HFF-Myc (cell line): ENCODE measurements at places on chromosomes 6 and 20.

- DNase-seq: no peak
These were observed 26.1 kb upstream of the RIPPLY2 start for GRCh38 chr6:83827050-83827449.

DNA sequence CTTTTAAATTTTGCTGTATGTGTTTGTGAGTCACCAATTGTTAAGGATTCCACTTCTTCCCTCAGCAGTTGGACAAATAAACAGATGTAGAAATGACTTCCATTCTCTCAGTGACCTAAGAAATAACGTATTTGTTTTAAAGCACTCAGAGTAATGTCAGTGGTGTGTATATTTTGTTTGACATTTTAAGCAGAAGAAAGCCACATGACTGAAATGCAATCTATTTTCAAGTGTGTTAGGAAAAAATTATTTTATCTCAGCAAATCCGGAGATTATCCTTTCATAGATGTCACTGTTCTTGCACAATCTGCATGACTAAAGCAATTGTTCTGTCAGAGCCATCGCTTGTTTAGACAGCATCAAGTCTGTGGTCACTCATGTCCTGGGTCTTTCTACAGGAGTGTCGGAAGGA is 77.1 kb downstream of the JAG1 start:
- no peak for DNase-seq

GRCh38 chr20:982754-983153 is 19.4 kb downstream of the RSPO4 start:
- no peak for DNase-seq

DNA sequence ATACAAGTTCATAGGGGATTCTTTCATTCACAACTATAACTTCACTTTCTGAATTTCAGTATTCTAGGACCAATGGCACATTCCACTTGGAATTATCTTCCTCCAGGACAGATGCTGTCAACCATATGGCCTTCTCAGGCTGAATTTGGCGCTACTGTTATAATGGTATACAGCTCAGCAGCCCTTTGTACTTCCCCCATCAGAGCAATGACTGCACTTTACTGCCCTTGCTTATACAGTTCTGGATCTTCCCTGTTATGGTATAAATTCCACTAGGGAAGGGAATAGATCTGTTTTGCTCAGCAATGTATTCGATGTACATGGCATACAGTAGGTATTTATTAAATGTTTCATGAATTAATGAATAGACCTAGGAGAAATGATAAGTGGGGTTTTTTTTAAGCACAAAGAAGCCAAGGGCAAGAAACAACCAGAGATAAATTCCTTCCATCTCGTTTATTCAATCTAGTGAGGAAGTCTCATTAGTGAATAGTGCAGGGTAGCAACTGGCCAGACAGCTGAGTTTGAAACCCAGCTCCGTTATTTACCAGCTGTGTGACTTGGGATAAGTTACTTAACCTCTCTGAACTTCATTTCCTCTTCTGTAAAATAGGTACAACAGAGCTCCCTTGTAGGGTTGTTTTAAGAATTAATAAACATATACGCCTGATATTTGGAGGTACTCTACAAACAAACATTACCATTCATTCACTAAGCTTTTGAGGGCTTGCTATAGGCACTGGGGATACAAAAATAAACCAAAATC is 97.1 kb upstream of the PRDM1 start:
- DNase-seq: no peak

GRCh38 chr20:61901392-61902220 is 164.1 kb downstream of the TAF4 start:
- DNase-seq: no peak

DNA sequence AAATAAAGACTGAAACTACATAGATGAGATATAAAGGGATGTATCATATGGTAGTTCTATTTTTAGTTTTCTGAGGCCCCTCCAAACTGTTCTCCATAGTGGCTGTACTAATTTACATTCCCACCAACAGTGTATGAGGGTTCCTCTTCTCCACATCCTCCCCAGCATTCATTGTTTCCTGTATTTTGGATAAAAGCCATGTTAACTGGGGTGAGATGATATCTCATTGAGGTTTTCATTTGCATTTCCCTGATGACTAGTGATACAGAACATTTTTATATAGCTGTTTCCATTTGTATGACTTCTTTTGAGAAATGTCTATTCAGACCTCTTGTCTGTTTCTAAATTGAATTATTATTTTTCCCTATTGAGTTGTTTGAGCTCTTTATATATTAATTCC is 229.3 kb downstream of the RFPL4B start:
- DNase-seq: no peak

DNA sequence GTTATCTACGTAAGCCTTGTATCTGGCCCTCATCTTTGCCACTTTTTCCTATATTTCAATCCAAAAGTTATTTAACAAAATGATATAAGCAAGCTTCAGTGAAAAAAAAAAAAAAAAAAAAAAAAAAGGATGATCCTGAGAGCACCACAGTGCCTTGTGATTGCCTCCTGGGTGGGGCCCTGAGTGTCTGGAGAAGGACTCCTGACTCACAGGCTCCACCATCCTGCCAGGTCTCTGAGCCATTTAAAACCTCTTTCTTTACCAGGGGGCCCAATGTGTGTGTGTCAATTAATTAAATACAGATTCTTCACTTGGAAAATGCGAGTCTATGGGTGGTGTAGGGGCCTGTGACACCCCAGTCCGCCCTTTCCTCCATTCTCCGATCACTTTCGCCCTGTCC is 105.2 kb downstream of the SMOC2 start:
- DNase-seq: no peak

DNA sequence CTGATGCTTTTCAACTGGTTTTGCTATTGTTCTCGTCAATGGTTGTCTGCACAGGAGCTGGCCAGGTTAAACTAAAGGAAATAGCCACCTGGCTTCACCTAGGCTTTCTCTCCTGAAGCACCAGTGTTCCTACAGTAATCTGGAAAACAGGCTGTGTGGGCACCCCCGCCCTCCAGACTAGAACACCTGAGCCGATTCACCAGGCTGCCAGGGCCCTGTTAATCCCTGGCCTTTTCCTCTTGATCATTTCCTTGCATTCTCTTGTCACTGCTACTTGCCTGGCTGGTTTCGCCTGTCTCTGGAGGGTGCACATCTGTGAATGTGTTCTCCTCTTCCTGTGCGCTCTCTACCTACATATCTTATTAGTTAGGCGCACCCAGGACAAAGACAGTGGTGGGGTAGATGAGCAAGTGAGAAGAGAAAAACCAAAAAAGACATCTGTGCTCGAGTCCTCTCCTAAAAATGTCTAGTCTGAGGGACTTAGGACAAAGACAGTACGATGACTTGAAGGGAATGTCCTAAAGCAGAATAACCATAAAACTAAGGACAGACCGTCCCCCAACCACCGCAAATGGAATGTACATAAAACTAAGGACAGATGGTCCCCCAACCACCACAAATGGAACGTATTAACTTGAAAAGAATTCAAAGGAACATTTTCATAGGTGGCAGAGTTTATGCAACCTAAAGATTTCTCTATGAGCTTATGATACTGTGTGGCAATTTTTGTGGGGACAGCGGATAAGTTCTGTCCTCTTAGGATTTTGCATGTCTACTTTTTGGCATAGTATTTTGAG is 45.9 kb upstream of the EMILIN3 start:
- DNase-seq: no peak

DNA sequence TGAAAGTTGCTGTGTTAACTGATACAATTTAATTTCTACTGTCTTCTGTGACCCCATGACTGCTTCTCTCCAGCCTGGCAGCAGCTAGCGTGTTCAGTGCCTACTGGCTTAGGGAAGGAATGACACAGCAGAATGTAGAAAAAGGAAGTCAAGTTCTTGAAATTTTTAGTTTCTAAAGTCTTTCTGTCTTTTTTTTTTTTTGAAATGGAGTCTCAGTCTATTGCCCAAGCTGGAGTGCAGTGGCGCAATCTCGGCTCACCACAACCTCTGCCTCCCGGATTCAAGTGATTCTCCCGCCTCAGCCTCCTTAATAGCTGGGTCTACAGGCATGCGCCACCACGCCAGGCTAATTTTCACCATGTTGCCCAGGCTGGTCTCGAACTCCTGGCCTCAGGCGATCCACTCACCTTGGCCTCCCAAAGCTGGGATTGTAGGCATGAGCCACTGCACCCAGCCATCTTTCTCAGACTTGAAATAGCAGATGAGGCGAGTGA is 39.3 kb downstream of the PCNA start:
- DNase-seq: no peak

DNA sequence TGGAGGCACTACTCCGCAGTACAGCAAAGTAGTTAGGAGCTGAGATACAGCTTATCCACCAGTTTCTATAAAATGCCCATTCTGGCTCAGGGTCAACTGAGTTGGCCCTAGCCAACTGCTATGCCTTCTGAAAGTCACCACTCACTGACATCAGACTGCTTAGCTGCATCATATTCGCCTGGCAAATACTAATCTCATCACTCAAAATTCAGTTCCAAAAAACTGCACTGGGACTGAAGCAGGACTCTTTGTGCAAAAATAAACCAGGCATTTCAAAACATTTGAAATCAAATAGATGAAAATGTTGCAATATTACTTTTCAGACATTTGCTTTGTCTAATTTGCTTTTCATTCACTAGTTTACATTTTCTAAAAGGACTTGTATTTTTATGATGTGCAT is 230.0 kb downstream of the ALDH8A1 start:
- no peak for DNase-seq

DNA sequence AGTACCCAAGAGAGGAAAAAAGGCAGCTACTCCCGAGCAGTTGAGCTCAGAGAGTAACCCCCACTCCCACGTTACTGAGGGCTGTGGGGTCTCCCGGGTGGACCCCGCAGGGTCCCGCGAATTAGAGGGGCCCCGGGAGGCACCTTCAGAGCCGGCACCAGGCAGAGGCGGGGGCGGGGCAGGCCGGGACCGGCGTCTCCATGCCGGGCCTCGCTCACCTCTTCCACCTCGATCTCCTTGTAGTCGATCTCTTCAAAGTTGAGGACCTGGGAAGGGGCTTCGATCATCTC is 381 bp downstream of the MAP3K7 start:
- DNase-seq: no peak

DNA sequence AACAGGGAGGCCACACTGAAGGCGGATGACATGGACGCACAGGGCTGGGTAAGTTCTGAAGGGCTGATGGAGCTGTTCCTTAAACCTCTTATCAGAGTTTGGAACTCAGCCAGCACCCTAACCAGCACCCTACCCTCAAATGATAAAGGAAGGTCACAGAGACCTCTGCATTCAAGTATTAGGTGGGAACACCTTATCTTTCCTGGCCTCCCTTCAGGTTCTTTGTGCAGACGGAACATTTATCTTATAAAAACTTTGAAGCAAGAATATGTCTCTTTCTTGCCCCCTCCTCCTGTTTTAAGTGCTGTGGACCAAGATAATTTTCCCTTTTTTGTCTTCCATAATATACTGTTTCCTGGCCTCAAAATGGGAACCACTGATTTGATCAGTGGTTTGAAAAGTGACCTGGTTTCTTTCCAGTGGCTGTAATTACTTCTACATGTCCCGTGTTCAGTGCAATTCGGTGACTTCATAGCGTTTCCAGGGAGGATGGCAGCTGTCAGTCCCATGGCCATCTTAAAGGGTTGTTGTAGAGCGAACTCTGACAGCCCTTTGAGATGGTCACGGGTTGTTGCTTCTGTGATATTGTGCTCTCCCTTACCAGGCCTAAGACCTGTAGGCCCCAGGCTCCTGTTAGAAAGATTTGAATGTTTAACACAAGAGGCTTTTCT is 213.2 kb upstream of the MYLIP start:
- DNase-seq: no peak

- DNase-seq: no peak
These were observed 3.3 kb upstream of the PACSIN1 start for GRCh38 chr6:34462551-34462971.

DNA sequence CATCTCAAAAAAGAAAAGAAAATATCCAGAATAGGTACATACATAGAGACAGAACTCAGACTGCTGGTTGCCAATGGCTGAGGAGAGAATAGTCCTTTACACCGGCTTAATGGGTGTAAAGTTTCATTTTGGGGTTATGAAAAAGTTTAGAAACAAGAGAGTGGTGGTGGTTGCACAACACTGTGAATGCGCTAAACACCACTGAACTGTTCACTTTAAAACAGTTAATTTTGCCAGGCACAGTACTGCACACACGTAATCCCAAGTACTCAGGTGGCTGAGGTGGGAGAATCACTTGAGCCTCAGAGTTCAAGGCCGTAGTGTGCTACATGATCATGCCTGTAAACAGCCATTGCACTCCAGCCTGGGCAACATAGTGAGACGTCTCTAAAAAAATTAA is 7.6 kb downstream of the ILRUN start:
- no peak for DNase-seq

DNA sequence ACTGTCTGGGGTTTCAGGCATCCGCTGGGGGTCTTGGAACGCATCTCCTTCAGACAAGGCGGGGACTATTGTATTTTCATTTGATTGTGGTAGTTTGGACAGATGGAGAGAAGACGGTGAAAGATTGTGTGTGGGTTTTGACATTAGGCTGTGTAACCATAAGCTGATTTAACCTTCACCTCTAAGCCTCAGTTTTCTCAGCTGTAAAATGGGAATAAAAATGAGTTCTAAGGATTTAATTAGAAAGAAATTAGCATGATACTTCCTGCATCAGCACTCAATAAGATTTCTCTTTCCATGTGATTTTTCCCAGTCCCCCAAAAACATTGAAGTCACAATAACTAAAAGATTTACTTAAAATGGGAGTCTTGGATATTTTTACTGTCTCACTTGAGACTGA is 78.1 kb downstream of the CBFA2T2 start:
- DNase-seq: no peak

GRCh38 chr6:26071135-26071534 is 16.1 kb upstream of the HFE start:
- no peak for DNase-seq

- DNase-seq: peak; percentile 5
These were observed 53.6 kb upstream of the TTPAL start for GRCh38 chr20:44422083-44422482.

DNA sequence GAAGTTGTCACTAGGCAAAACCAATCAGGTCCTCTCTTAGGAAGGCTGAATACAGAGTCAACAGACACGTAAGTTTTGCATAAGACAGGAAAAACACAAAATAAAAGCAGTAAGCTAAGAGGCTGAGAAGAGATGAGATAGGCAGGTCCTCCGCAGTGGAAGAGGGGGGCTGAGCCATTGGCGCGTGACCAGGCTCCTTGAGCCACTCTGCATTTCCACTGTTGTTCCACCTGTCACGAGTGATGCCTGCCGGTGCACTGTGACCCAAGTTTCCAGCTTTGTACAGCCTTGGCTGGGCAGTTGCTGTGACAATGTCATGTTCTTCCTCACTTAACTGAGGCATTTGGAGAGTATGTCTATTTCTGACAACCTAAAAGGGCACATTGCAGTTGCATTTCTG is 58.6 kb downstream of the NUDT3 start:
- DNase-seq: no peak

GRCh38 chr6:123565529-123565928 is 71.2 kb downstream of the TRDN start:
- DNase-seq: no peak
